ACHN (cell line): ENCODE measurements at places on chromosomes 12 and 14.
A peak's percentile ranks its signal among the peaks of the same experiment; 100 is the strongest.

- DNase-seq, result peak; percentile 43
Observed at GRCh38 chr12:111443586-111443985, 37.9 kb downstream of the SH2B3 start.

DNA sequence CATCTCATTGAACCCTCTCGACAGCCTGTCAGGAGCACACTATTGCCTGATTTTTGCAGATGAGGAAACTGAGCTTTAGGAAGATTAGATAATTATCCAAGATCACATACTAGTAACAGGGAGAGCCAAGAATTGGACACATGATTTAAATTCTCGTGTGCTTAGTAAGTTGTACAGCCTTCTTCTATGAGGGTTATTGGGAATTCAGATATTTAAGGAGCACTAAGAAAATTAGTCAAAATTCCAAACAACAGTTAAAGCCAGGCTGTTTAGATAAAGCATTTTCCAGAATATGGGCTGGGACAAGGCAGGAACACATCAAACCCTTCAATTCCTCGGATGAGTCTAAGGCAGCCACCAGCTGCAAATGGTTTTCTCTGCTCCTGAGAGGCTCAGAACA is 148.8 kb downstream of the TMEM30B start:
- DNase-seq, result no peak

- no peak for DNase-seq
Observed at GRCh38 chr14:49106741-49107667, 479.2 kb downstream of the RPS29 start.

- no peak for DNase-seq
Observed at GRCh38 chr12:97358361-97358760, 104.2 kb upstream of the RMST start.

- DNase-seq, result no peak
Observed at GRCh38 chr12:44563486-44563885, 312.6 kb downstream of the NELL2 start.

- DNase-seq, result no peak
Observed at GRCh38 chr14:104202259-104203070, 64.1 kb downstream of the KIF26A start.

DNA sequence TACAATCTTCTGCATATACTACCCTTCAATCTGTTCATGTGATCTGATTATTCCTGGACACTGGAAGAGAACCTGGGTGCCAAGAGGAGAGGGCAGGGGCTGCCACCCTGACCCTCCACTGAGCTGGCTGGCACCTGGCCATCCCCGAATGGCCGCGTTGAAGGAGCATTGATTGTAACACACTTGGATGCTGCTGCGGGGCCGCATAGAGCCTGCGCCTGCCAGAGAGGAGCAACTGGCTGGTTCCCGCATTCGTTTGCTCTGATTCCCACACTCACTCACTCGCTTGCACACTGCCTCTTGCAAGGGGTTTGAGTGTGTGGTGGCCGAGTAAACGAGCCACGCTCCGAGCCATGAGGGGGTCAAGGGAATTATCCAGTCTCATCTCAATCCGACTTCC is 32.4 kb downstream of the PSEN1 start:
- no peak for DNase-seq

DNA sequence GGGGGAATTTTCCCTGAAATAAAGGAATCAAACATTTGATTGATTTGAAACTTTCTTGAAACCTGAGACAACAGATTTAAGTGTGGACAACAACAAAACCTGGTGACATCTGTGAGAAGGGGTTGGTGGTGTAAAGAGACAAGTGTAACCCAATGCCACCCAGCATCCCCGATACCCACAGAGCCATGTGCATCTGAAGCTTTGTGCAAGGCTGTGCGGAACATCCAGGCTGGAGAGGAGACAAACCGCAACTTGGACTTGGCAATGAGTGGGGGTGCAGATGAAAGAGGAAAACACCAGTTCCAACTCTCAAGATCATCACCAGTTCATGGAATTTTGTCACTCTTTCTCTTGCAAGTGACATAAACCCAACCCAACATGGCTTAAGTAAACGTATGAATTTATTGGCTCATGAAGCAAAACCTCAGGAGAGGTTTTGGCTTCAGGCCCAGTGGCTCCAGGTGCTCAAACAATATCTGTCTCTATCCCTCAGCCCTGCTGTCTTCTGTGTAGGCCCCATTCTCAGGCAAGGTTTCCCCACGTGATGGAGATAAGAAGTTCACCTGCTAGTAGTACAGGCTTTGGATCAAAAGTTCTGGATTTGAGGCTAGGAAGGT is 55.2 kb upstream of the NTF3 start:
- DNase-seq, result no peak
